ENCODE measurements at places on chromosomes 11 and 22. TPM values are rescaled to one million over a fixed set of nuclear protein-coding genes. Genes with fewer than 3 reads are reported as not detected.

Gene NLRP14
- total RNA-seq: not detected

Gene NKAPD1
- 9.7 TPM for total RNA-seq

Gene VSIG10L2
- total RNA-seq: not detected

Gene GP1BB
- total RNA-seq: 5.5 TPM

Gene SCN3B
- total RNA-seq: 3.3 TPM

Gene KIF18A
- total RNA-seq: 0.27 TPM

Gene SORL1
- 8.0 TPM for total RNA-seq
